Progenitor cell of endocrine pancreas (in vitro differentiated cells): ENCODE measurements at places on chromosomes 12 and 14.

- peaks cover 5% of the 10 kb centered on the region for H3K4me1 ChIP-seq
- H3K4me3 ChIP-seq = no peak overlapping the region
- H3K27me3 ChIP-seq = no peaks in the 10 kb centered on the region
- no peaks in the 10 kb centered on the region for H3K36me3 ChIP-seq
These were observed 87.6 kb downstream of the PPP2R5C start for GRCh38 chr14:101849125-101849524.

GRCh38 chr12:29744365-29744764, 39.4 kb downstream of the TMTC1 start:
- H3K27ac ChIP-seq = no peak overlapping the region
- H3K36me3 ChIP-seq = peaks cover 2% of the 10 kb centered on the region
- H3K4me1 ChIP-seq = no peaks in the 10 kb centered on the region
- no peak overlapping the region for H3K4me3 ChIP-seq
- no peaks in the 10 kb centered on the region for H3K27me3 ChIP-seq

DNA sequence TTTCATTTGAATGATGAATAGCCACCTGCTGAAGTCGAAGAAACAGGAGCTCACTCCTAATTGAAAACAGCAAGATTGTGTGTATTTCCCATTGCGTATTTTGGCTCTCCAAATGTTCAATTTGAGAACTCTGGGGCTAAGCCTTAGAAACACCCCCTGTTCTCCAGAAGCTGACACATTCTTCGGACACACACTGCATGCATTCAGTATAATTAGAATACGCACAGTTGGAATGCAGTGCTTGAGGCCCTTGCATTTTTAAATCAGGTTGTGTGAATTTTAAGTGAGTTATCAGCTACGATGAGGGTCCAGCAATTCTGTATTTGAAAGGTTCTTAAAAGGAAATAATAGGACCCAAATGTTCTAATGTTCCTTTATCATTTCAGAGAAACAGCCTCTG, 103.8 kb downstream of the PRKD1 start:
- H3K4me1 ChIP-seq = peaks cover 22% of the 10 kb centered on the region
- H3K36me3 ChIP-seq = no peaks in the 10 kb centered on the region
- H3K27ac ChIP-seq = no peak overlapping the region
- DNase-seq = no peak
- no peak overlapping the region for H3K4me3 ChIP-seq

GRCh38 chr12:132921685-132922084, 34.3 kb upstream of the CHFR start:
- no peak for DNase-seq
- H3K4me3 ChIP-seq = no peak overlapping the region
- H3K4me1 ChIP-seq = no peaks in the 10 kb centered on the region

- no peak overlapping the region for H3K4me3 ChIP-seq
- peaks cover 8% of the 10 kb centered on the region for H3K27me3 ChIP-seq
- H3K4me1 ChIP-seq = peaks cover 7% of the 10 kb centered on the region
- no peak overlapping the region for H3K27ac ChIP-seq
- DNase-seq = peak; percentile 63
These were observed 4.3 kb upstream of the DHRS2 start for GRCh38 chr14:23631702-23632460.

DNA sequence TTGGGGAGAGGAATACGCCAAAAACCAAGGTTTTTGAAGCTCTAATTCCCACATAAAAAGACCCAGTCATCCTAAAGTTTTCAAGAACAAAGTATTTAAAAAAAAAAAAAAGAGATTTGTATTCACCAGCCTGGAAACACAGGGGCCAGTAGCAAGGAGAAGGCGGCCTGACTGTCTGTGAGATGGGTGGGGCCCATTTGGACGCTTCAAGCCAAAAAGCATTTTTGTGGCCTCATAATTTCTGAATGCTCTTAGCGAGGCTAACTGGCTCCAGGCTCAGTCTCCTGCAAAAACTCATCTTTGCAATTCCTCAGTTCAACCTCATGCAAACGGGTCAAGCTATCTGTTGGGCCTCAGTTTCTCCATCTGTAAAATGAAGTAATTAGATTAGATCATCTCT, 514.1 kb downstream of the MED13L start:
- no peak for DNase-seq
- H3K36me3 ChIP-seq = no peaks in the 10 kb centered on the region
- no peak overlapping the region for H3K27ac ChIP-seq
- H3K4me3 ChIP-seq = no peak overlapping the region
- peaks cover 8% of the 10 kb centered on the region for H3K4me1 ChIP-seq

GRCh38 chr12:72105849-72106248, 166.3 kb upstream of the TRHDE start:
- no peak for DNase-seq
- no peak overlapping the region for H3K4me3 ChIP-seq
- H3K4me1 ChIP-seq = peaks cover 11% of the 10 kb centered on the region
- H3K36me3 ChIP-seq = no peaks in the 10 kb centered on the region
- no peaks in the 10 kb centered on the region for H3K27me3 ChIP-seq

GRCh38 chr12:19375888-19376287, 63.4 kb upstream of the AEBP2 start:
- no peaks in the 10 kb centered on the region for H3K4me1 ChIP-seq
- no peak for DNase-seq
- peaks cover 55% of the 10 kb centered on the region for H3K36me3 ChIP-seq
- H3K27me3 ChIP-seq = no peaks in the 10 kb centered on the region

- no peak overlapping the region for H3K4me3 ChIP-seq
- H3K27me3 ChIP-seq = peaks cover 28% of the 10 kb centered on the region
- H3K36me3 ChIP-seq = peaks cover 2% of the 10 kb centered on the region
- H3K27ac ChIP-seq = no peak overlapping the region
These were observed 56.0 kb downstream of the FBRSL1 start for GRCh38 chr12:132545955-132546354.

DNA sequence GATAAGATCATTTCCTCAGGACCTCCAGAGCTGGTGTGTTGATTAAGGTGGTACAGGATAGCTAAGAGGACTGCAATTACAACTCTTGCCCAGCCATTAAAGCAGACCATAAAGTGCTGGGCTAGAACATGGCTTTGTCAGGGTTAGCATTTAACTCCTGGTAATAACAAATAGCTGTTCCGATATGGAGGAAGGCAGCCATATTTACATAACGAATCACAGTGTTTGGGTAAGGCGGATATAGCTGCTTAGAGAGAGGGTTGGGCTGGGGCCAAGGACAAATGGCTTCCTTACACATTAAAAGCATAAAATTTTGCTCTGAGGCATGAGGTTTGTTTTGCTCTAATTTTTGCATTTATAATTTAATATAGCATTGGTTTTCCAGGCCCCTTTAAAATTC, 297.7 kb upstream of the DDHD1 start:
- H3K4me3 ChIP-seq = no peak overlapping the region
- DNase-seq = no peak
- peak overlapping the region; percentile 22 for H3K27ac ChIP-seq
- H3K36me3 ChIP-seq = no peaks in the 10 kb centered on the region
